ENCODE measurements at places on chromosomes 7 and 10.

GRCh38 chr7:49812534-49812933, 39.1 kb downstream of the VWC2 start:
- DNase-seq, result no peak

DNA sequence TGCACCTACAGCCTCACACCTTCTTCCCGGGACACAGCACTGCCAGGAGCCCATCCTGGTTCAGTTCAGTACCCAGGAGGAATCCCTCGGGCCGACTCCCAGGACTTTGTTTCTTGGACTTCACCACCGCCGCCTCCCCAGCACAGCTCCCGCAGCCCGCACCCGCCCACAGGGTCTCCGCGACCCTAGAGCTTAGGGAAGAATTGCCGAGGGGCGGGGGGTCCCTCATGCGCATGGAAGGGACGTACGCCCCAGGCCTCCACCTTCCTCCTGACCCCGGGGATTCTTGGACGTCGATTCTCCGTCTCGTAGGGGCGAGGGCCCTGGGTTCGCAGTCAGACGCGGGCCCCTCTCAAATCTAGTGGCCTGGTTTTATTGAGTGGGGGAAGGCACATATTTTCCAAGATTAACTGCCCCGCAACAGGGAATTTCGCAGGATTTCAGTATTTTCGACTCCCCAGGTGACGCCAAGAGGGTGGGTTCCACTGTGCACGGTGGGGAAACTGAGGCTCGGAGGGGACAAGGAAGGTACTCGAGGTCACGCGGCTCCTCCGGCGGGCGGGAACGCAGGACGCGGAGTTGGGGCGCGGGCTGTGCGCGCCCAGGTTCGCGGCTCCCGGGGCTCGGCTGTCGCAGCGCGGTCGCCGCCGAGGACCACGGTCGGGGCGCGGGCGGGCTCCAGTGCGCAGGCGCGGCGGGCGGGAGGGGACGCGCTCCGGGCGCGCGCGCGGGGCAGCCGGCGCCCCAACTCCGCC, at the start of gene ADCY1:
Gene ADCY1, plus strand, starts transcription at position 708 of the 755 bp plus-strand sequence. CDS start 176 bp downstream, outside the sequence.
- peak; percentile 62 for DNase-seq

DNA sequence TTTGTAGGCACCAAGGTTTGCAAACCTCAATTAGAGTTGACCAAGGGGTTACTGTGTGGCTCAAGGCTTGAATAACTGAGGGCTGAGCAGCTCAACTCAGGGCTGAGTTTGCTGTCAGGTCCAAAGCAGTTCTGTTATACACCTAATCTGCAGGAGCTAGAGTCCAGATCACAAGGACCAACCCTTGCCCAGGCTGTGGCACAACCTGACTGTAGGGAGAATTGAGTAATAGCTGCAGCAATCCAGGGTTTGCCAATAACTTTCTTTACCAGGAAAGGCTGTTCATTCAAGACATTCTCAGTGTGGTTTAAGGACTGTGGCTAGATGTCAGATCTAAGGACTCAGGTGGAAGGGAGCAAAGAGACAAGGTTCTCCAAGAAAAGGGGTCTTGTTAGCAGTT, 115.6 kb upstream of the IMMP2L start:
- DNase-seq, result no peak

- DNase-seq, result no peak
These were observed 144.3 kb upstream of the TCF7L2 start for GRCh38 chr10:112805701-112806100.

DNA sequence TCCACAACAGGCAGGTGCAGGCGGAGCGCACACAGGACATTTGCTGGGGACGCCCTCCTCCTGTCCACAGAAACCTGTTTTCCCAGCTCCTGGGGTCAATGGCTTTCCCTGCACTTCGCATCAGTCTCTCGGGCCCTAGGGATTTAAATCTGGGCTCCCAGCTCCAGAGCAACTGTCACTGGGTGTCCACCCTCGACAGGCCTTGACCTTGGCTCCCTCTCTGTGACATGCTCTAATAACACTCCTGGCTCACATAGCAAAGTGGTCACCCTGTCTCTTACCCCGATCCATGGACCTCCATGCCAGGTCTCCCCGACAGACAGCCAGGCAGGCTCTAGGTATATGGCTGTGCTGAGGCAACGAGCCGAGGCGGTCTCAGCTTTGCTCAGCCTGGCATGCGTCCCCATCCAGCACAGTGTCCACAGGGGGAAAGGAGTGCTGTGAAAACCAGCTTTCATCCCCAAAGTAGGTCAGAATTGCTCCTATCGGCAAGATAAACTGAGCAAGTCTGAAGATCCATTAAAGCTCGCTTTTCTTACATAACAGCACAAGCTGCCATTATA, 195.6 kb downstream of the TNS3 start:
- DNase-seq, result no peak

DNA sequence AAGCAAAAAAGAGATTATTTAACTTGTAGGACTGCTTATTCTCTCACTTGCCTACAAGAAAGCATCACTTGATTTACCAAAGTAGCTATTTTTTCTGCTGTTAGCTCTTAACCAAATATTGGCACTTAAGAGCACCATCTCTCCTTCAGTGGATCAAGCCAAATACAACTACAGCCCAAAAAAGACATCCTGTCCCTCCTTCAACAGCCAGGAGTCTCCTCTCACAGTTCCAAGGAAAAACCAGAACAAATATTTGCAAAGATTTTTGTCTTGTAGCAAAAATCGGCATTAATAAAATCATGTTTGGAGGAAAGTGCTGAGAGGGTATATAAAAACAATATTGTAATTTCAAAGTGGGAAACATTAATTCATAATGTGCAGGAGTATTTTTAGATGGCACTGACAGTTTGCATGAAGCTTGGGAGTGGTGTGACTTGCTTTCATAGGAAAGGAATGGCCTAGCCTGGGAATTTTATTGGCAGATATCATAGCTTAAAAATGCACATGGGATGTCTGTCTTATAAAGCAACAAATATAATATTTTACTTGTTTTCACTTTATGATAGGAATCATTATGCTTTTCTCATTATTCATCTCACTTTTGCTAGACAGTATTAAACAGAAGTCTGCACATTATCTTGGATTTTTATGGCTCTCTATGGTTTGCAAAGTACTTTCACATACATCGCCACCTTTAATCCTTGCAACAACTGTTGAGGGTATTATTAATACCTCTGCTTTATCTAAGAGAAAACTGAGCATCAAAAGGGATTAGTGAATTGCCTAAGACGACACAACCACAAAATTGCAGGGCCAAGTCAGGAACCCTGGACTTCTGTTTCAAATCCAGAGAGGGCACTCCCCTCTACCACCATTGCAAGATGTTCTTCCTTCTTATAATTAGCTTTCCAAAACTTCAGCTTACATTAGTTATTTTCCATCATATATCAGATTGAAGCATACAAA, 103.5 kb downstream of the AGMO start:
- DNase-seq, result no peak

DNA sequence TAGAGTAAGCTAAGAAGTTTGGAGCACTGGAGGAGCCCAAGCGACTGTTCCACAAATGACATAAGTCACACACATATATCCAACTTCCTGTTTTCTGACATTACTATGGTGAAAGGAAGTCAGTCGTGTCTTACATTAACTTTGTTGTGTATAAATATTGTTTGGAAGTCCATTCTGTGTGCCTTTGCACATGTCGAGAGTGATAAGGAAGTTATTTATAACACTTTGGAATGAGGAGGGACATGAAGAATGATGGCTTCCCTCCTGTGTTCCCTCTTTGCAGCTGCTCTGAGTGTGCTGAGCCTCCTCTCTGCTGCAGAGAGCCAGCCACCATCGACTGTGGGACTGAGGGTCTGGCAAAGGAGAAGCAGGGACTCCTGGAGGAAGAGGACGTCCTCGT, 40.4 kb upstream of the MGMT start:
- DNase-seq, result no peak

- no peak for DNase-seq
These were observed 8.1 kb upstream of the VDAC2 start for GRCh38 chr10:75202321-75203045.

DNA sequence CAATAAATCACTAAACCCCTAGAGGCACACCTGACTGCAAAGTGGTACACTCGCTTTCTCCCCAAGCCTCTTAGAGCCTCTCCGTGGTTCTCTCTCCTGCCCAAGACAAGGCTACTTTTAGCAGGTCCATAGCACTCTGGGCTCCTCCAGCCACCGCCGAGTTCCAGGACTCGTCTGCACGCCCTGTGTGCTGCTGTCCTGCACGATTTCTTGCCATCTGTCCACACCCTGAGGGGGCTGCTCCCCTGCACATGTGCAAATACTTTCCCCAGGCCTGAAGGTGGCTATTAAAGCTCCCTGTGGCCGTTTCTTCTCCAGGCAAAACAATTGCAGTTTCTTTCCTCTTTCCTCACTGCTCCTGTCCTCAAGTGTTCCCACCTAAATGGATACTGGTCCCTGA, 414.3 kb downstream of the PLXNA4 start:
- DNase-seq, result no peak

GRCh38 chr10:124296813-124297788, 121.6 kb downstream of the OAT start:
- no peak for DNase-seq

DNA sequence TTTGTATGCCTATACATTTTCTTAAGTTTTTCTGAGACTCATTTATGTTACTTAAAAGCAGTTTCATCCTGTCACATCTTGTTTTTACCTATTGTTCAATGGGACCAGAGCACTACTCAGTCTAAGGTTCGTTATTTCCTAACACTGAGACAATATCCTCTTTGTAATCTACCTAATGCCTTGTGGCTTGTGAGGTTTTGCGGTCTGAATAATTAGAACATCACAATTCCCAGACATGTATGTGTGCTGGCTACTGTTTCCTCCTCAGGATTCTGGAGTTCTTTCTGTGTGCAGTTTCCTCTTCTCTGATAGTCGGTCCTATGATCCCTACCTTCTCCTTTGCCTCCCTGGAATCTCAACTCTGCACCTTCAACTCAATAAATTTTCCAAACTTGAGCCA, 620.2 kb downstream of the ANKRD7 start:
- no peak for DNase-seq

GRCh38 chr7:14769261-14769660, 133.3 kb downstream of the DGKB start:
- no peak for DNase-seq

- no peak for DNase-seq
These were observed 63.5 kb downstream of the PAX2 start for GRCh38 chr10:100808876-100809275.

- no peak for DNase-seq
These were observed 501.6 kb downstream of the GRID1 start for GRCh38 chr10:85864868-85865526.

DNA sequence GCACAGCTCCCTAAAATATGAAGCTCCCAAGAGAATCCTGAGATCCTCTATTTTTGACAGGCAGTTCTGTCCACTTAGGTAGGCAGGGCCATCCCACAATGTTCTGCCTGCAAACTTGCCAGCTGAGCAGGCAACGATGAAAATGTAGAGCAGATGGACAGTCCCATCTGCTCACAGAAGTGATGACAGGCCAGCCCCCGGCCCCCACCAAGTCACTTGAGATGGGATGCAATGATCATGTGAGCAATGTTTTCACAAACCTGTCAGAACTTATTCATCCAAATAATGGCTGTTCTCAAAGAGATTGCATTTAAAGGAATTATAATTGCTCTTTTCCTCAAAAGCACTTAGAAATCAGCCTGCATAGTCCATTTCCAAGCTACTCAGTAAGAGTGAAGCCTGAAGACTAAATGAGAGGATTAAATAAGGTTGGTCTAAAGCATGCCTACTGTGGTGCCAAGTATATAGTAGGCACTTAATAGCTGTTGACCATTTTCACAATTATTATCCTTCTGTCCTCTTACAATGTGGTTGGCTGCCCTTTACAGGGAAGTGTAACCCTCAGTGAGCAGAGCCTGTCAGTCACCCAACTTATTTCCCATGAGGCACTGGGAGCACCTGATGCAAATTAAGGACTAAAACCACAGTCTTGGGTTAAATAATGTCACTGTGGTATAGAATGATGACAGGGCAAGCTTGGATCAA, 301.2 kb downstream of the FGFR2 start:
- DNase-seq, result no peak

- DNase-seq, result no peak
These were observed 49.7 kb downstream of the SEMA3A start for GRCh38 chr7:84144935-84145334.

DNA sequence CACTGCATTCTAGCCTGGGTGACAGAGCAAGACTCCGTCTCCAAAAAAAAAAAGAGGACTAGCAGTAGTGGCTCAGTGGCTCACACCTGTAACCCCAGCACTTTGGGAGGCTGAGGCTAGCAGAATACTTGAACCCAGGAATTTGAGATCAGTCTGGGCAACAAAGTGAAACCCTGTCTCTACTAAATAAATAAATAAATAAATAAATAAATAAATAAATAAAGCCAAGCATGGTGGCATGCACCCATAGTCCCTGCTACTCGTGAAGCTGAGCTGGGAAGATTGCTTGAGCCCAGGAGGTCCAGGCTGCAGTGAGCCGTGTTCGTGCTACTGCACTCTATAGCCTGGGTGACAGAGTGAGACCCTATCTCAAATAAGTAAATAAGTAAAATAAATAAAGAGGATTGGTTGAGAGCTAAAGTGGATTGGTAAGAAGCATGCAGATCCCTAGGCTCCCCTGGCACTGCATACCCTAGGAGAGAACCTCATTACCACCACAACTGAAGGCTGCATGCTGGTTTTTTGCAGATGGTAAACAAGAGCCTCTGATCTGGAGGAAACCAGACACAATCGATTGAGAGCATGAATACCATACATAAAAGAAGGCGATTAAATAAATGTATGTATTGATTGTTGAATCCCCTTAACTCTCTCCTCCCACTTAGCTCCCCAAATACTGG, 163.2 kb downstream of the REEP3 start:
- no peak for DNase-seq

DNA sequence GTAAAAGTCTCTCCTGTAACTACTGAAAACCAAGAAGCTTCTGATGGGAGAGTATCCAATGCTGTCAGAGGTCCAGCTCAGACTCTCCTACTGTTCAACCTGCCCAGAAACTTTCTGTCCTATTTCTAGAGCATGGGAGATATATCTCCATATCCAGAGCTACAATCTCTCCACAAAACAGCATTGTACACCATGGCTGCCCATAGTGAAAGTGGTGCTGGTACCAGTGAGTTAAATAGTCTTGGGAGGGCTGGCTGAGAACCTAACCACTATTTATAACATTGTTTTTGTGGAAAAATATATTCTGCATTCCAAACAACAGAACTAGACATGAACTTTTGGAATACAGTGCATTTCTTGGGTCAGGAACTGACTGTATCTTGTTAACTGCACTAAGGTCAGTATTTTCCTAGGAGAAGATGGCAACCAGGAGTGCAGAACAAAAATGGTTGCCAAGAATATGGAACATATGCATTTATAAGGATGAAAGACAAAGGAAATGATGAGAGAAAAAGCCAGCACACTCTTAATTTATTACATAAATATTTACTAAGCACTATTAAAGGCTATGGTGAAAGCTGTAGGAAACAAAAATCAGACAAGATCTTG, 91.9 kb downstream of the ZNF438 start:
- no peak for DNase-seq

- DNase-seq, result no peak
These were observed 187.9 kb downstream of the PLXDC2 start for GRCh38 chr10:20004087-20004523.

- no peak for DNase-seq
These were observed 7.4 kb upstream of the SAMD8 start for GRCh38 chr10:75103881-75104686.

- no peak for DNase-seq
These were observed 358.1 kb upstream of the ZNF32 start for GRCh38 chr10:44006771-44007170.

Measured in NCI-H1417 (cell line).